ENCODE measurements at places on chromosomes 2 and 18.

GRCh38 chr2:10984418-10985135 is 72.8 kb downstream of the KCNF1 start:
- DNase-seq: no peak

DNA sequence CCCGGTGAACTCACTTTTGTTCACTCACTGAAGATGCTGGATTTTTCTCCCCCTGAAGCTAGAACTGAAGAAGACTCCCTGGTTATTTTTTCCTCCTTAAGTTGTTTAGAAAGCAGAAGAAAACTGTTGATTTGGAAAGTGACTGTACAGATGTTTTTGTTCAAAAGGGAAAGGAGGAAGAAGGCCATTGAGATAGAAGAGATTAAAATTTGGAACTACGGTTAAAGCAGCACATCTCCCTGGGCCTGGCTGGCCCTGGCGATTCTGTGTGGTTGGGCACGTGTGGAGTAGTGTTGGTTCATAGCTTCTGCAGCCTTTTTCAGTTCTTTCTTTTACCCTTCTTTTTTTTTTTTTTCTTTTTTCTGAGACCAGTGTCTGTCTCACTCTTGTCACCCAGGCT is 109.2 kb downstream of the MAP4K4 start:
- DNase-seq: peak; percentile 33

DNA sequence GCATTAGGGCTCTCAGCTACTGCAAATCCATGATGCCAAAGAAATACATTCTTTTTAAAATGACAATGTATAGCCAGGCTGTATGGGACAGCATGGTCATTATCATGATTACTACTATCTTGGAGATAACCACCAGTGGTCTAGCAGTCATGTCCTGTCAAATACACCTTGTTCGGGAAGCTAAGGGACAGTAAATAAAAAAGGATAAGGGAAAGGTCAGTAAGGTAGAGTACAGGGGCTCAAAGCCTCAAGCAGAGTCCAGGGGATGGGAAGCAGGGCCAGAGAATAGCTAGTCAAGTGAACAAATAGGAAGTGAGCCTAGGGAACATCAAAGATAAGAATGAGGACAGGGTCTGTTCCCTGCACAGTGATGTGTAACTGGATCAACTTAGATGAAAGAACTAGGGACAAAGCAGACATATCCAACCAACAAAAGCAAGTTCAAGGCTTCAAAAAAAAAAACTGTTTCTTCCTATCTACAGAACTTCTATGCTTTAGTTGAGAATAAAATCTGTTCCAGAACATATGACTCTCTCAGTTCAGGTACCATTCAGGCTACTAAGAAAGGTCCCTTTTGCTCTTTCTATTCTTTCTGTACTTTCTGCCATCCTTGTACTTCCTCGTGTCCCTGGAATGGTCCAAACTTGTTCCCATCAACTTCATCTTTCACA is 62.9 kb upstream of the EHBP1 start:
- no peak for DNase-seq

GRCh38 chr18:73087282-73087977 is 219.6 kb upstream of the NETO1 start:
- no peak for DNase-seq

DNA sequence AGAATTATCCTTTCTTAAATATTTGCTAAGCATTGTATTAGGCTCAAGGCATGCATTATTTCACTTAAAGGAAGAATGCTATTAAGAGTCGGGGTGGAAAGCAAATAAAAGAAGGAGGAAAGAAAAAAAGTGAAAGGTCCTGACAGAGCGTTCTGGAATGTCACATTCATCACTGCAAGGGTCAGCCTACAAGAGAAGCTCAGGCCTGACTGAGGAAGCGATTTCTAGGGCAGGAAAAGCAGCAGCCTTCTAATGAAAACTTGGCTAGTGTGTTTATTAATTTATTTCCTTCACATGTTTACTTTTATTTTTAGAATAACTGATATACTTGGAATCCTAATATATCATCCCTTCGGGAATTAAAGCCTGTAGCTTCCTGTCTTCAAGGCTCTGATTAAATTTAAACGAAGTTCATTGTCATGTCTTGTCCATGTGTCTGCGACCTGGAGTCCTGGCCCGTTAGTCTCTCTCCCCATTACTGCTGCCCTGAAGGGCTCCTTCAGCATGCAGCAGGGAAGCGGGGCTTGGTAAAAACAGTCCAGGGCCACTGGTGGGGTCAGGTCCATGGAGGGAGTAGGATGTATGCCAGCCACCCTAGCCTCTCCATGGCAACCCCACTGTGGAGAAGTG is 119.2 kb upstream of the CCDC68 start:
- no peak for DNase-seq

Data from suppressor macrophage treated with lipopolysaccharide for 1 hour (primary cell).